ENCODE measurements at places on chromosomes 6 and 20.

GRCh38 chr20:56676001-56676400 is 46.9 kb downstream of the TFAP2C start:
- no peak for DNase-seq

- DNase-seq = peak; percentile 86
Observed at GRCh38 chr6:149864578-149865535, 698 bp upstream of the LRP11 start.

- no peak for DNase-seq
Observed at GRCh38 chr6:6522709-6523108, 65.8 kb upstream of the LY86 start.

GRCh38 chr20:9503526-9504245 is 10.7 kb upstream of the LAMP5 start:
- peak; percentile 71 for DNase-seq

DNA sequence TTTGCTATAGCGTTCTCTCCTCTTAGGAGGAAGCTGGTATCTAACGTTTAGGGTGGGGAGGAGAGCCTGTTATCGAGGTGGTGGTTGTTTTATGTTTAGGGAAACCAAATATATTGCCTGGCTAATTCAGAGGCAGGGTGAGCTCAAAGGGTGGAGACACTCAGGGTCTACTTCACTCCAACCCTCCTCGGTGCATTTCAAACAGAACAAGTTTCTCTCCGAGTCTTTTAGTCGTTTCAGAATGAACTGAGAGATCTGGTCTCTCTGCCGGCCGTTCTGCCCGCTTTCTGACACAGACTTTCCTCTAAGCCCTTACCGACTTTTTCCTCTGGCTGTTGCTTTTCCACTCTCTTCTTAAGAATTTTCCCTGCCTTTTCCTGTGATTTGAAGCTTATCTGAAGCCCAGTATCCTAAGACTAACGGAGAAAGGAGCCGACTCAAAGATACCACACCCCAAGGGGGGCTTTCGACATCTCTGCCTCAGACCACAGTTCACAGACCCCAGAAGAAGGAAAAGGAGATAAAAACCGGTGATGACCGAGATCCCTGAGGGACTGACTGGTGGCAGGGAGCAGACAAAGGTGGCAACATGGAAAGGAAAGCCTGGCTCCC is 865 bp downstream of the STK38 start:
- DNase-seq = peak; percentile 73

Measured in OCI-M1 (cell line).